ENCODE measurements at places on chromosomes 5 and 9. TPM values are rescaled to one million over a fixed set of nuclear protein-coding genes. Genes with fewer than 3 reads are reported as not detected.

ZFAND5 gene
- total RNA-seq = 59.8 TPM

- no peaks in the 10 kb centered on the region for H3K27me3 ChIP-seq
- H3K4me3 ChIP-seq = no peak overlapping the region
- peaks cover 2% of the 10 kb centered on the region for H3K4me1 ChIP-seq
- H3K36me3 ChIP-seq = peaks cover 1% of the 10 kb centered on the region
Measured at GRCh38 chr5:143133721-143134120, 269.8 kb downstream of the NR3C1 start.

GRCh38 chr5:65017636-65018035, 248.9 kb downstream of the CWC27 start:
- no peaks in the 10 kb centered on the region for H3K27me3 ChIP-seq
- no peak for DNase-seq
- no peaks in the 10 kb centered on the region for H3K36me3 ChIP-seq
- peaks cover 29% of the 10 kb centered on the region for H3K4me1 ChIP-seq
- no peak overlapping the region for H3K4me3 ChIP-seq
- no peak overlapping the region for H3K27ac ChIP-seq

- DNase-seq = no peak
- H3K36me3 ChIP-seq = peaks cover 5% of the 10 kb centered on the region
- H3K27ac ChIP-seq = no peak overlapping the region
- H3K27me3 ChIP-seq = no peaks in the 10 kb centered on the region
- no peak overlapping the region for H3K4me3 ChIP-seq
- no peaks in the 10 kb centered on the region for H3K4me1 ChIP-seq
Measured at GRCh38 chr9:93669116-93669957, 93.0 kb downstream of the PHF2 start.

DNA sequence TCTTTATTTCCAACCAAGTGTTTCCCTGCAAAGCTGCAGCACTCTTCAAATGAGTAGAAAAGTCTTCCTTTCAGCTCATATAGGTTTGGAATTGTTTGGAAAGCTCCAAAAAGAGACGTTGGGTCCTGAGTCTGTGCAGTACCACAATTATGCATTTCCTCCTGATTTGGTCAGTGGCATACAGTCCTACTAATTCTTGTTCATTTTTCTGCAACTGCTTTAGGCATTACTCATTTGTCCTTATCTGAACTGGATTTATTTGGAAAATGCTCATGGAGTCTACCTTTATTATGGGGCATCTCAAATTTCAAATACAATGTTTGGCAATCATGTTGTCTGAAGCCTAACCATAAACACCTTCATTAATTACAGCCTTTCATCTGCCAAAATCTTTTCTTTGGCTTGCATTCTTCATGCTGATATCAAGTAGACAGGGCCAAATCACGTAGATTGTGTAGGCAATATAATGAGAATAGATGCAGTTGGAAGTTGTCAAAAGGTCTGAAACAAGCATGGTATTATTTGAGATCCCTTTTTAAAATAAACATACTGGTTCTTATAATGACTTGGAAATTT, 232.8 kb downstream of the TLE1 start:
- H3K27ac ChIP-seq = no peak overlapping the region
- no peaks in the 10 kb centered on the region for H3K36me3 ChIP-seq
- no peak for DNase-seq
- H3K4me3 ChIP-seq = no peak overlapping the region
- no peaks in the 10 kb centered on the region for H3K27me3 ChIP-seq
- H3K4me1 ChIP-seq = no peaks in the 10 kb centered on the region

PCDHB4 gene
- not detected for total RNA-seq

SPINK1 gene
- not detected for total RNA-seq

PRRT1B gene
- total RNA-seq = not detected
